Esophagus muscularis mucosa (tissue), 4 donors: ENCODE measurements at places on chromosomes 3 and 15. TPM values are rescaled to one million over a fixed set of nuclear protein-coding genes. Genes with fewer than 3 reads are reported as not detected.

Gene ULK3
- total RNA-seq = 38.8 TPM

Gene SPSB4
- 1.2 TPM for total RNA-seq

Gene ZNF662
- total RNA-seq = 4.8 TPM

DNA sequence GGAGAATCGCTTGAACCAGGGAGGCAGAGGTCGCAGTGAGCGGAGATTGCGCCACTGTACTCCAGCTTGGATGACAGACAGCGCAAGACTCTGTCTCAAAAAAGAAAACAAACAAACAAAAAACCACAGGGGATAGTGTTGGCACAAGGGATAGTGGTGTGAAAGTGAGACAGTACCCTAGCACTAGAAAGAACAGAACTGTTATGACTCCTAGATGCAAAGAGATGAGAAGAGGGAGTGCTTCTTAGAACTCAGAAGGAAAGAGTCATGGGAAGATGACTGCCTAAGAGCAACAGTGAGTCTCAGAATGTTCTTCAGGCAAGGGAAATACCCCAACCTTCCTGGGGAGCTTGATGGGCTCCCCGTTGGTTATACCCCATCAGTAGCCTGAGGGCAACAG, 17.8 kb upstream of the ZNF770 start:
- peak; percentile 60 for DNase-seq

- DNase-seq = no peak
Measured at GRCh38 chr15:68791431-68792283, 29.0 kb downstream of the ANP32A start.

GRCh38 chr3:143210141-143210540, 90.6 kb downstream of the CHST2 start:
- peak; percentile 5 for DNase-seq

GRCh38 chr15:64581408-64581761, 121.0 kb downstream of the ZNF609 start:
- DNase-seq = no peak

Gene C3orf22
- not detected for total RNA-seq

DNA sequence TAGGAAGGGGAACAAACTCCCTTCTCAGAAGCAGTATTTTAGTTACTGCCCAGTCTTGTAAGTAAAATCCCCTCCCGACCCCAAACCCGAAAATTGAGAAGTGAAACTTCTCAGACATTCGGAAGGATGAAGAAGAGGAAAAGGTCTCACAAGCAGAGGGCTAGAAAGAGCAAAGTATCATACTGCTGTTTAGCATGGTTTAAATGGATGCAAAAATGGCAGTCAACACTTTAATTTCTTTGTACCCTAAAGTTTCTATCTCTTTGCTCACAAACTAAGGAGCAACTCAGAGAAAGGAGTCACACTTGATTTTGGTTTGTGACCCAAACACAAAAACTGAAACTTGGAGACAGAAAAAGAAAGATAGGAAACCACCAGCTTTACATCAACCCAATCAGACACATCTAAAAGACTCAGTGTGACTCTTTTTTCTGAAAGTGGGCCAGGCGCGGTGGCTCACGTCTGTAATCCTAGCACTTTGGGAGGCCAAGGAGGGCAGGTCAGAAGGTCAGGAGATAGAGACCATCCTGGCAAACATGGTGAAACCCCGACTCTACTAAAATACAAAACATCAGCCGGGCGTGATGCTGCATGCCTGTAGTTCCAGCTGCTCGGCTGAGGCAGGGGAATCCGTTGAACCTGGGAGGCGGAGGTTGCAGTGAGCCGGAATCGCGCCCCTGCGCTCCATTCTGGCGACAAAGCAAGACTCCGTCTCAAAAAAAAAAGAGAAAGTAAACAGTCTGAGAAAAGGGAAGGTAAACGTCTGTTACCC, 63.2 kb upstream of the ATP11B start:
- no peak for DNase-seq

Gene ATP10A
- 25.7 TPM for total RNA-seq

GRCh38 chr3:25424614-25425013, 3.4 kb upstream of the RARB start:
- no peak for DNase-seq

Gene SCAANT1
- not detected for total RNA-seq

GRCh38 chr3:155076888-155077287, 3.2 kb upstream of the MME start:
- no peak for DNase-seq

- DNase-seq = no peak
Measured at GRCh38 chr3:17639765-17640164, 102.7 kb downstream of the TBC1D5 start.

- no peak for DNase-seq
Measured at GRCh38 chr15:65330934-65331645, 26.6 kb downstream of the RNU5B-1 start.

DNA sequence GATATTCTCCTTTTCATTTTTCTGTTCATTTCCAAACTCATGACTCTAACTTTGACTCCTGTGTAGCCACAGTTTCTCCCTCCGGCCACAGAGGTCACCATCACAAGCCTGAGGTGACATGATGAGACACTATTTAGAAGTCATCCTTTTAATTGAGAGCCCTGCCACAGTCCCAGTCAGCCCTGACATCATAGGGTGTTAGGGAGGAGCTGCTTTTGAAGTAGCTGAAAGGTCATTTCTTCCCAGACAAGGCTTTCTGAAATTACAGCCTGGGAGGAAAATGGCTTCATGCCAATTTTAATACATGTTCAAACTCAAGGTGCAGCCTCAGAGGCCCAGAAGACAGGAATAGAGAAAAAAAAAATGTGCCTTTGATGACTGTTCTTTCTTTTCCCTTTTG, 532.8 kb upstream of the TGFBR2 start:
- no peak for DNase-seq

DNA sequence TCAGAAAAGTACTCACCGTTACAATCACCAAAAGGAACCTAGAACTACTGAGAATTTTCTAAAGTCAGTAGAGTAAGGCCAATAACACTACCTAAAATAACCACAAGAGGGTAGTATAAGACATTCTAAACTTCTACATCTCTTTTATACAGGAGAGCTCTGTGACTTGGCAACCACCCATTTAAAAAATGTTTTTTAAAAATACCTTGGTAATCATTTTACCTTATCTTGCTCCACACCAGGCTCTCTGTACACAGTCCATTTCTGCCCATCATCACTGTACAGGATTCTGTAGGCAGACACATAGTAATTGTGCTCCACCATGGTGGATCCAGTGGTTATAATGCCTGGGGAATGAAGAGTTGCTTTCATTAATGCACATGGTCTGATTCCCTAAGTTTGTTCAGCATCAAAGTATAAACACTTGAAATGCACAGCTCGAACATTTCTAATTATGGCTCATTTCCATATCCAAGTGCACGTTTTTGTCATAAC, 54.5 kb downstream of the ST3GAL6 start:
- no peak for DNase-seq

DNA sequence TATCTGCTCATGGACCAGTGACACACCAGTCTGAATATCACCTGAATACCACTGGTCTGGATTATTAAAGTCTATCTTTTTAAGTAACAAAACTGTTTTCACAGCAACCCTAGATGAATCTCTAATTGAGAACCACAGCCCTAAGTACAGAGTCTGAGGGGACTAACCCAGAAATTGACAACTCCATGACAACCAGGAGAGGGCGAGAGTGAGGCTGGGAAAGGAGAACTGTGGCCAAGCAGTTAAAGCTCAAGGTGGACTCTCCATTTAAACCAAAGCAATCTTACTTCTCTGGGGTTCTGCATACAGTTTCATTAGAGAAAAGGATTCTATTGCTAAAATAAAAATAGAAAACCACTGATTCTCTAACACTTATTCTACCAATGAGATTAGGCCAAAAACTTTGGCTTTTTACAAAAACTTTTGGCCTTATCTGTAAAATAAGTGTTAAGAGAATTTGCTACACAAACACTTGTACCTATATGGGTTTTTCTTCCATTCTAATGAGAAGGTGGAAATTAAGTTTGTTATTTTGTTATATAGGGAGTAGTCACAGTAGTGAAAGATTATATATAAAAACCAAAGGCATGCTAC, 11.4 kb downstream of the NEK10 start:
- DNase-seq = no peak

Gene GAP43
- total RNA-seq = 7.0 TPM

DNA sequence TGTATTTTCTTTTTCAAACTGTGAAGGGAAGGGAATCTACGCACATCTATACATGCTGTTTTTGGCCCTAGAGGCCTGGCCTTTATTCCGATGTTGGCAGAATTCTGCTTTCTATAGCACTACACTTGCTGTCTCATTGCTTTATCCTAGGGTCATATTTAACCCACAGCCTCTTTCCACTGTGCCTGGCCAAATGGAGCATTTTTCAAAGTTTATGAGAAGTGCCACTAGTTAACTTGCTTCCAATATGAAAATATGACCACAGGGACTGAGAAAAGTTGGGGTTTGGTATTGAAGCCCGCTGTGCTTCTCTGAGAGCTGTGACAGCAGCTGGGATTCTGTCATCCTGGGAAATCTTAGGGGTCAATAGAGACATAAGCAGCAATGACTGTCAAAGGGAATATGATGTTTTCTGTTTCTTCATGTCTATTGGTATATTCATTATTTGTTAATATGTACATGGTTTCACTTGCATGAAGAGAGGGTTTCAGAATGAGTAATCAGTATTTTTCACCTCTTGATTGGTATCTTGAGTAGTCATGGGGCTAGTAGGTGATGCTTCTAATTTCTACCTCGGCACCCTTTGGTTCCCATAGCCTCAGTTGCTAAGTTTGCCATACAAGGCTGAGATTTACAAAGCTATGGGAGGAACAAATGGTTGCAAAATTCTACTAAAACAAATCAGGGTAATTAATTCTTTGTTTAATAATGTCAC, 275.8 kb upstream of the RBMS3 start:
- no peak for DNase-seq

Gene SNTN
- not detected for total RNA-seq

Gene ISLR2
- total RNA-seq = 0.83 TPM

- DNase-seq = no peak
Measured at GRCh38 chr3:81922404-81922803, 161.0 kb upstream of the GBE1 start.

GRCh38 chr3:143277531-143277930, 158.0 kb downstream of the CHST2 start:
- DNase-seq = no peak

DNA sequence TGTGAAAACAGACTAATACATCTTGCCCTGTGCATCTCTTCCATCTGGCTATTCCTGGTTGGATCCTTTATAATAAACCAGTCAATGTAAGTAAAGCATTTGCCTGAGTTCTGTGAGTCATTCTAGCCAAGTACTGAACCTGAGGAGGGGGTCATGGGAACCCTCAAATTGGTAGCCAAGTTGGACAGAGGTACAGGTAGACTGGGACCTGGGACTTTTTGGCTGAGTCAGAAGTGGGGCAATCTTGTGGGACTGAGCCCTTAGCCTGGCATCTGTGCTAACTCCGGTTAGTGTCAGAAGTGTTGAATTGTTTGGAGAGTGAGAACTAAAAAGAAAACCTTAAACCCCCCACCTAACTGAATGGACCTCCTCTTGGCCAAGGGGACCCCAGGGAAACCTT, 21.0 kb upstream of the LIMD1 start:
- no peak for DNase-seq

DNA sequence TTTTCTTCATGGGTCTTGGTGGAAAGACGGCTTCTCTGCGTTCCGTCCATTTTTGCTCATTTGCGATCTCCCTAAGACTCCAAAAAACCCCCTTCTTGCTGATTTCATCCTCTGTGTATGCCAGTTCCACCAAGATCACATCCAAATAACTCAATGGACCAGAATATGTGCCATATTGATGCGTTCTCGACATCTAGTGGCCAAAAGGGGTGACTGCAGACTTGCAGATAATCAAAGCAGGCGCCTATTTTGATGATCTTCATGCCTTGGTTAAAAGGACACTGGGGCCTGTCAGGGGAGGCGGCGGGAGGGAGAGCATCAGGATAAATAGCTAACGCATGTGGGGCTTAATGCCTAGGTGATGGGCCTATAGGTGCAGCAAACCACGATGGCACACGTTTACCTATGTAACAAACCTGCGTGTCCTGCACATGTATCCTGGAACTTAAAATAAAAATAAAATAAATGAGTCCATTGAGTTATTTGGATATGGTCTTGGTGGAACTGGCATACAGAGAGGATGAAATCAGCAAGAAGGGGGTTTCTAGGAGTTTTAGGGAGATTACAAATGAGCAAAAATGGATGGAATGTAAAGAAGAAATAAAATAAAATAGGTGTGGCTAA, 104.2 kb upstream of the RAD18 start:
- no peak for DNase-seq

DNA sequence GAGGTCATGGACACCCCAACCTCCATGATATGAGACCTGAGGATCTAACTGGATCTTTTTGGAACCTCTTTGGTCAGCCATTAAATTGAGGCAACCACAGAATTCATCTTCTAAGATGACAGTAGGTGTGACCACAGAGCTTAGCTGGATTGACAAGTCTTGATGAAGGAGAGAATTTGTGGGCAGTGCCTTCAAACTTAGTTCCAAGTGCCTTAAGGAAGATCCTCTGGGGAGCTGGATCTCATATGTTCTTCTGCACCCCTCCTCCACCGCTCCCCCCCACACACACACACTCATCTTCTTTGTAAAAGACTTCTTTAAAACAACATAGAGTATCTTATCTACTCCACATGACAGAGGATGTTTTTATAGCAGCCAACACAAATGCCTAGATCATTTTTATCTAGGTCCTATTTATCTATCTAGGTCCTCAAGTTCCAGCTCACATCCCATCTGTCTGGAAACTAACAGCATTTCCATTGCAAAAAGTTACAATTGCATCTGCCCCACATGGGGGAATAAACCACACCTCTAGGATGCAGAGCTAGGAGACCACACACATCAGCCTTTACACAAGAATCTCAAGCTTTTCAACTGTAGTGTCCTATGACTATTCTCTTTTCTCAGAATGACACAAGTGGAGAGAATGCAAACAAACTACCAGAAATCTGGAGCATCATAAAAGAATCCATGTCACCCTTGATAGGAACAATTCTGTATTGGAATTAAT, 37.4 kb downstream of the WWTR1 start:
- DNase-seq = no peak

Gene PTPN9
- total RNA-seq = 27.0 TPM

DNA sequence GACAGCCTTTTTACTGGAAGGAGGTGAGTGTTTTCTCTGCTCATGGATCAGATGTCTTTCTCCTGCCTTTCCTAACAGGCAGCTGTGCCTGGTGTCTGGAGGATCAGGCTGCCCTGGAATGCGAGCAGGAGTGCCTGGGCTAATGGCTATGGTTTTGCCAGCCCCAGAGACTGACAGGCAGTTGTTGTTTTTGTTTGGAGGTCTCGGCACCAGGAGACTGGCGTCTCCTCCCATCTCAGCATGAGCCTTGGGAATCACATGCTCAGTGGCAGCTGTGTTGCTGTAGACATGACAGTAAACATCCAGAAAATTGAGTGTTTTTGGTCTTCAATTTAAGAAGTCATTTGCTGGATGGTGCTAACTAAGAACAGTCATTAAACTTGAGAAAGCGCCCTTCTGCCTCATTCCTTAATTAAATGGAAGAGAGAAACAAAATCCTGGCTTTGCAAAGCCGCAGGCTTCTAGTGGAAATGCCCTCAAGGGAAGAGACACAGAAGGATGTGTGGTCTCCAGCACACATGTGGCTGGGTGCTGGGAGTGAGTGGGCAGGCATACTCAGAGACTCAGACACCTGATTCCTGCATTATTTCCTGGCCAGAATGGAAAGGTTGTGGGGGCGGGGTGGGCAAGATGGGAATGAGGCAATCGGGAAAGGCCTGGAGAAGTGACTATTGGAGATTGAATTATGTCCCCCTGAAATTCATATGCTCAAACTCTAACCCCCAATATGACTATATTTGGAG, 97.0 kb upstream of the NMNAT3 start:
- no peak for DNase-seq

GRCh38 chr3:54600441-54601204, 327.2 kb downstream of the LRTM1 start:
- peak; percentile 89 for DNase-seq

Gene PRR20G
- total RNA-seq = not detected

GRCh38 chr3:49607796-49608195, 53.5 kb downstream of the BSN start:
- DNase-seq = no peak
